ENCODE measurements at places on chromosomes 6 and 20.

- no peak for DNase-seq
Observed at GRCh38 chr20:6921717-6922386, 154.4 kb downstream of the BMP2 start.

DNA sequence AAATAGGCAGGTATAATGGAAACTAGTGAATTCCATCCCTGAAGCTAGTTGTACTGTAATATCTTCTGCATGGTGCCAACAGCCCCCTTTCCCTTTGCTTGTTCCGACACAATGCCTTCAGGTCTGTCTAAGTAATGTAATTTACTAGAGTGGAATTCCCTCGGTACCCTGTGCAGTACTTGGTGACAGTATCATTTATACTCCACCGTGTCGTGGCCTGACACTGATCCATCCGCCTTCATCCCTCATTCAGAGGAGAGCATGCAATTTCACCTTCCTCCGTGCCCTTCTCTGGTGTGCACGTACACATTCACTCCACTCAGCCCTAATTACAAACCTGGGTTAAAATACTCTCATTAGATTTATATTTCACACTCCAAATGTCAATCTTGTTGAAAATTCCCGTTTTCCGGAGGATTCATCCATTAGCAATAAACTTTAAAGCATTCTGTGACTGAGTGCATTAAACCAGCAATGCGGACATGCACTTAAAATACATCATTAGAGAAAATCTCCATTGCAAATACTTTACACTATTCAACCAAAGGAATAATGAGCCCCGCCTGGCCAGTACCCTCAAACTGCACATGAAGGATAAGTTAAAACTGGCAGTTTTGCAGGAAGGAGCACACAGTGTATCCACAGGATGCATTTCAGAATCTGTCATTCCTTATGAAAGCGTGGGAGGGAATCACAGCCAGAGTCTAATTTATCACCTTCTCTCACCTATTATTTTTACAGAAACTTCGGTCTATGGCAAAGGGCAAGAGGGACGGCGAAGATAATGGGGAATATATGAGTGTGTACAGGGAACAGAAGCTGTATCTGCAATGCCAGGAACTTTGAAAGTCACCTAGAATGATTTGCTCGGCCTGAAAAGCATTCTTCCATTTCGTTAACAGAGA, 182.5 kb downstream of the GJA10 start:
- no peak for DNase-seq

DNA sequence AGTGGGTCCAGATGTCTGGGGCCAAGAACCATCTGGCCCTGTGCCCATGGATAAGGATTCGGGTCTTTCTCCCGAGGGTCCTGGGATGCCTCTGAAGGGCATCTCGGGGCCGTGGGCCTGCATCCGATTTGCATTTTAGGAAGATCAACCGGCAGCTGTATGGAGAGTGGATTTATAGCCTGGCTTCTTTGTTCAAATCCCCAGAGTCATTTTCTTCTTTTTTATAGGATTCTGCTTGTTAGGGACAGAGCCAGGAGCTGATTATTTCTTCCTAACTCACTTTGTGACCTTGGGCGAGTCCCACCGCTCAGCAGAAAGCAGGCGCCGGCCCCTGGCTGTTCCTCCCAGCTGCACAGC, 52.9 kb upstream of the APCDD1L start:
- no peak for DNase-seq

- no peak for DNase-seq
Observed at GRCh38 chr6:34600101-34600500, 44.0 kb upstream of the SPDEF start.

GRCh38 chr6:151241853-151242252, 2.1 kb downstream of the AKAP12 start:
- no peak for DNase-seq

DNA sequence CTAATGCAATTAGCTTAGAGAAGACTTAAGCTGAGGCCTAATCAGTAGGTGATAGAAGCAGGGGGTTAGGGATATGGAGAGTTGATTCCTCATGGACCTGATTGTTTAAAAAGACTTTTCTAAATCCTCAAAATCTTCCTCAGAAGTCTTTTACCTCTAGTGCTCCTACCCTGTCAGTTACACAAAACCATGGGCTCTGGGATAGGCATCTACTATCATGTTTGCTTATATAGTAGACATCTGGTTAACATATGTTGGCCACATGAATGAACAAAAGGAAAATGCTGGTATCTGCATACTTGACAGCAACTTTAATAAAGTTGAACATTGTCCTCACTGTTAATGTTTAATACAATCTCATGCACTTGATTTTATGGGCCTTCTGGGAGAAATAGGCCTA, 61.5 kb upstream of the FKBP1C start:
- no peak for DNase-seq

- no peak for DNase-seq
Observed at GRCh38 chr6:31114970-31115849, 610 bp downstream of the PSORS1C1 start.

DNA sequence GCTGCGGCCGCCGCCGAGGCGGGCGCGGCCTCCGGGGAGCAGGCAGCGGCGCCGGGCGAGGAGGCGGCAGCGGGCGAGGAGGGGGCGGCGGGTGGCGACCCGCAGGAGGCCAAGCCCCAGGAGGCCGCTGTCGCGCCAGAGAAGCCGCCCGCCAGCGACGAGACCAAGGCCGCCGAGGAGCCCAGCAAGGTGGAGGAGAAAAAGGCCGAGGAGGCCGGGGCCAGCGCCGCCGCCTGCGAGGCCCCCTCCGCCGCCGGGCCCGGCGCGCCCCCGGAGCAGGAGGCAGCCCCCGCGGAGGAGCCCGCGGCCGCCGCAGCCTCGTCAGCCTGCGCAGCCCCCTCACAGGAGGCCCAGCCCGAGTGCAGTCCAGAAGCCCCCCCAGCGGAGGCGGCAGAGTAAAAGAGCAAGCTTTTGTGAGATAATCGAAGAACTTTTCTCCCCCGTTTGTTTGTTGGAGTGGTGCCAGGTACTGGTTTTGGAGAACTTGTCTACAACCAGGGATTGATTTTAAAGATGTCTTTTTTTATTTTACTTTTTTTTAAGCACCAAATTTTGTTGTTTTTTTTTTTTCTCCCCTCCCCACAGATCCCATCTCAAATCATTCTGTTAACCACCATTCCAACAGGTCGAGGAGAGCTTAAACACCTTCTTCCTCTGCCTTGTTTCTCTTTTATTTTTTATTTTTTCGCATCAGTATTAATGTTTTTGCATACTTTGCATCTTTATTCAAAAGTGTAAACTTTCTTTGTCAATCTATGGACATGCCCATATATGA, 3.2 kb downstream of the MARCKS start:
- peak; percentile 61 for DNase-seq

All from muscle of back (tissue), 13 donors.